Pancreas (tissue), 10 donors: ENCODE measurements at places on chromosomes 6 and 20. TPM values are rescaled to one million over a fixed set of nuclear protein-coding genes. Genes with fewer than 3 reads are reported as not detected.

The SLC22A3 gene
- total RNA-seq: 0.40 TPM

The MYLK4 gene
- 0.87 TPM for total RNA-seq

The MATN4 gene
- total RNA-seq: 6.4 TPM

The RALGAPB gene
- 14.1 TPM for total RNA-seq

The DLK2 gene
- not detected for total RNA-seq

The KCNK5 gene
- 32.4 TPM for total RNA-seq
